ENCODE measurements at places on chromosomes 1 and 21. TPM values are rescaled to one million over a fixed set of nuclear protein-coding genes. Genes with fewer than 3 reads are reported as not detected.

DNA sequence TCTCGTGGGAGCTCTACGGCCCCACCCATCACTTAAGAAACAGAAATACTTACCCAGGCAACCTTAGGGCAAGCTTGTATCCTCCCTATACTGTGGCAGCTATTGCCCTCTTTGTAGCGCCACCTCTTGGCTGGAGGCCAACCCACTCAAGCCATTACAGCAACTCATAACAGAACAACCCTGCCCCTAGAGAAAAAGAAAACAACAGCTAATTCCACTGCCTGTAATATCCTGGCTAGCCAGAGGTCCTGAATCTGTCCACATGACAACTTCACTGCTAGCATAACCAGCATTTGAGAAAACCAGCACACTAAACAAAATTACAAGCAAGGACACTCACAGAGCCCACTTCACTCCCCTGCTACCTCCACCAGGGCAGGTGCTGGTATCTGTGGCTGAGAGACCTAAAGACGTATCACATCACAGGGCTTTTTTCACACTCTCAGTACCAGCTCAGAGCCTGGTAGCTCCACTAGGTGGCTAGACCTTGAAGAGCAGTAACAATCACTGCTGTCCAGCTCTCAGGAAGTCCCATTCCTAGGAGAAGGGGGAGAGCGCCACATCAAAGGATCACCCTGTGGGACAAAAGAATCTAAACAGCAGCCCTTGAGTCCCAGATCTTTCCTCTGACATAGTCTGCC, 14.5 kb upstream of the MX1 start:
- peak; percentile 14 for DNase-seq

DNA sequence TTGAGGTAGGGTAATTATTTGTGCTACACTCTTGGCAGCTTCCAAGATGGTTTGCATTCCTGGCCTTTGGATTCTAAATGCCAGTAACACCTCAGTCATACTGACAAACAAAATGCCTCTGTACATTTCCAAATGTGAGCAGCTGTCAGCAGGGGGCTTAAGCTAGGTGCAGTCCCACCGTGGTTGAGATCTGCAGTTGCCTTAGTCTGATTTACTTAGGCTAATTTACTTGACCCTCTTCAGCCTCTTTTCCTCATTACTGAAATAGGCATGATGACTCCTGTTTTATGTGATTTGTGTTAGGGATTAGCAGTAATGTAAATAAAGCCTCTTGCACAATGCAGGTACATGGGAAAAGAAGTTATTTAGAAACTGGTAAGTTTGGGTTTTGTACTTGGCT, 13.5 kb upstream of the SPATA1 start:
- no peak for DNase-seq

The FAM151A gene
- total RNA-seq = not detected

GRCh38 chr21:45578811-45579381, 36.7 kb upstream of the SLC19A1 start:
- no peak for DNase-seq

The RAB13 gene
- 104 TPM for total RNA-seq

- DNase-seq = no peak
These were observed 42.0 kb downstream of the STUM start for GRCh38 chr1:226590614-226591013.

The OR2L5 gene
- total RNA-seq = not detected

GRCh38 chr1:8431019-8431418, 113.1 kb downstream of the SLC45A1 start:
- DNase-seq = no peak

- DNase-seq = no peak
These were observed 1258.5 kb upstream of the ADGRL2 start for GRCh38 chr1:80542231-80542630.
